ENCODE measurements at places on chromosomes 7 and 10. TPM values are rescaled to one million over a fixed set of nuclear protein-coding genes. Genes with fewer than 3 reads are reported as not detected.

DNA sequence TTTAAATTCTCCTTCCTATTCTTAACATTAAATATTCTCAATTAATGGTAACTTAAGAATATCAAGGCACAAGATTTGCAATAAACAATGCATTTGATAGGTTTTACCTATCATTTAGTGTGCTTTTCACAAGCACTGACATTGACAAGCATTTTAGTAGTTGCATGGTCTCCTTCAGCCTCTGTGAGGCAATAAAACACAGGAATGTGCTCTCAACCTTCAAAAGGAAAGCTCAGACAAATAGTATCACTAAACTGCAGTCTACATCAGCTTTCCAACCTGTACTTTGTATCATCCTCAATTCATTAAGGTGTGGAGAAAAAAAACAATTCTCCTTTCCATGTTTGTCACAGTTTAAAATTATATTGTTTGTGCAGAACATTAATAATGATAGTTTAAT lies 51.1 kb upstream of the TSPAN13 start:
- no peak for DNase-seq

GRCh38 chr7:133888061-133888930 lies 238.8 kb upstream of the LRGUK start:
- DNase-seq: no peak

GRCh38 chr7:148866362-148866761 lies 17.7 kb downstream of the EZH2 start:
- no peak for DNase-seq

DNA sequence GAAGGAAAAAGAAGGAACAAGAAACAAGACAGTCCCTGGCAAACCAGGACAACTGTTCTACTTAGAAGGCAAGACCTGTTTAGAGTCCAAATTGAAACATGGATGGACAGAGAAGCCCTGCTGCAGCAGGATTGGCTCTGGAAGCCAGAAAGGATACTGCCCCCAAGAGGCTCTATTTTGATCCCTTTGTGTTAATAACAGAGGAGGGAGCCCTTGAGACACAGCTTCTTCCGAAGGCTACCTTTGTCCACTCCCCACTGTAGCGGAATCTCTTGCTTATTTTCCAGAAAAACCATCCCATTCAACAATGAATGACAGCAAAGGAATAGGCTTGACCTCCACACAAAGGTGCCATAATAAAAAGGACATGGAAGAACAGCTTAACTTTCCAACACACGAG lies 120.3 kb upstream of the FOXK1 start:
- no peak for DNase-seq

- no peak for DNase-seq
Observed at GRCh38 chr10:7239312-7239985, 171.4 kb downstream of the SFMBT2 start.

DNA sequence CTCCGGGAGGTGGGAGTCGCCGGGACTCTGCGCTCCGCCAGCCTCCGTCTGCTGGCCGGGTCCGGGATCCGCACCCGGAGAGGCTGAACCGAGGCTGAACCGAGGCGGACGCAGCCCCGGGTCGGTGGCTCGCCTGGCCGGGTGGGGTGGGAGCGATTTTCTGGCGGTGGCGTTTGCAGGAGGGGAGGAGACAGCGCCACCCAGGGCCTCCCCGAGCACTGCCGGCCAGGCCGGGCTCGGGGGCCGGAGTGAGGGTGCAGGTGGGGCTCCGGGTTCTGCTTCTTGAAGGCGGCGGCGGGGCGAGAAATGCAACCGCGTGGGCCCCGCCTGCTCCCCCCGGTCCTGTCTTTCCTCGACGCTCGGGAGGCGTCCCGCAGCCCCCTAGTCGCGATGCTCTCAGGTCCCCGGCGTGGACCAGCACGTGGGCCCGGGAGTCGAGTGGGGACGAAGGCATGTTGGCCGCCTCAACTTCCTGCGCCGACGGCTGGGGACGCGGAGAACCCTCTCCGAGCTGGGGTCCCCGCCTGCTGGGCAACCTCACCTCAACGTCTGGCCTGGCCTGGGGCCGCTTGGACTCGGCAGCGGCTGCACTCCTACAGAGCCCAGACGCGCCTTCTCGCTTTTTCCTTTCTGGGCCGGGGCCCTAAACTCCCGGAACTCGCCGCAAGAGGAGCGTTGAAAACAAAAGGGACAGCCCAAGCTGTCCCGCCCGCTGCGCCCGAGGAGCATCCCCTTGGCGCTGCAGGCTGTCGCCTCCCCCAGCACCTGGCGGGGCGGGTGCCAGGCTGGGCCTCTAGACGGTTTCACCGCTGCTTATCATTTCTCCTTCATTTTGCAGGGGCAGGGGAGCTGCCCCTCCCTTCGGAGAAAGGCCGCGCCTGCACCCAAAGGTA lies 25.2 kb upstream of the VAX1 start:
- DNase-seq: no peak

DNA sequence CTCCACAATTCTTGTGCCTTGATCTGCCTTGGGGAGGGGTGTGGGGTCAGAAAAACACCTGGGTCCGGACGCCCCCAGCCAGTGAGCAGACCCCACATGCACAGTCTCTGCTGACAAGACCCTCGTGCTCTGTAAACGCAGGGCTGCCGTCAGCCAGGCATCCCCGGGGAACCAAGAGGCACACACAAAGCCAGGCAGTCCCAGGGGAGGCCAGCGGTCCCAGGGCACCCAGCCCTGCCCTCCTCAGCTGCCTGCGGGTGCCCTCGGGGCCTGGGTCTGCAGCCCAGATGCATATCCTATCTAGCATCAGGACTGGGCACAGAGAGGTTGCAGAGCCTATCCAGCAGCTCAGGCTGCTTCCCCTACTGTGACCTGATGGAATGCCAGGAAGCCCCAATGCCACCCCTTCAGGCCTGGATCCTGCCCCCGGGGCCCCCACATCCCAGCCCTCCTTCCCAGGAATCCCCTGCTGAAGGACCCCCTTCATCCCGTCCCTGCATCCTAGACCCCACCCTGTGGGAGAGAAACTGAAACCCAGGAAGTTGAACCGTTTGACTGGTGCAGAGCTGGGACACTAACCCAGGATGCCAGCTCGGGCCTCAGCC lies 92.4 kb downstream of the MICALL2 start:
- no peak for DNase-seq

GRCh38 chr10:115941361-115941771 lies 331.6 kb downstream of the GFRA1 start:
- DNase-seq: no peak

GRCh38 chr7:47939425-47940036 lies 8.7 kb downstream of the PKD1L1 start:
- no peak for DNase-seq

DNA sequence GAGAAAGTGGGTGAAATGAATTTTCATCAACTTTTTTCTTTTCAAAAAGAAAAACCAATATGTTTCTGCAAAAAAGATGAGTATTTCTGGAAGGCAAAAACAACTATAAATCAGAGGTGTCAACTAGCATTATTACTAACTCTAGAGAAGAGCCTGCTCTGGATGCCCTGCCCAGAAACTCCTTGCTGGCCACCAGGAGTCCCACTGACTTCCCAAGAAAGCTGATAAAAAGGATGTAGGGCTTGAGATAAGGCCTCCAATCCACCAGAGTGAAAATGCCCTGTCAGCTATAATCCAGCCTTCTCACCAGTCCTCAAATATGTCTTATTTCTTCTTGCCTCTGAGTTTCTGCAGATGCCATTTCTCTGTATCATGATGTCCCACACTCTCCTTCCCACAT lies 16.7 kb upstream of the FZD1 start:
- no peak for DNase-seq

DNA sequence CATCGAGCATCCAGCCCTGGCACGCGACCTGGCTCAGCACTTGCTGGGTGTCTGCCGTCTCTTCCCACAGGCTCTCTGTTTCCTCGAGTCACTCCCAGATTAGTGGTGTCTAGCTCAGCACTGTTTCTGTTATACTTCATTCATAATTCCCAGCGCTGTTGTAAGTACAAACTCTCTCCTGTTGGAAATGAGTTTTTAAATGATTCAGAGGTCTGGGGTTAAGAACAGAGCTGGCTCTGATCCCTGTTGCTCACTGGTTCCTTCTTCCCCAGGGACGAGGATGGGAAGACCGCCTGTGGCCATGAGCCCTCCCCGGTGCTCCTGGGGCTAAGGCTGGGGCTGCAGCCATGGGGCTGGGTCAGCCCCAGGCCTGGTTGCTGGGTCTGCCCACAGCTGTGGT lies 17.3 kb upstream of the C10orf95 start:
- no peak for DNase-seq

GRCh38 chr10:27844223-27844622 lies 98.6 kb upstream of the MKX start:
- DNase-seq: no peak

GRCh38 chr10:3468919-3469638 lies 296.5 kb upstream of the PITRM1 start:
- peak; percentile 77 for DNase-seq

GRCh38 chr7:44574287-44574872 lies 672 bp upstream of the DDX56 start:
- DNase-seq: no peak

DNA sequence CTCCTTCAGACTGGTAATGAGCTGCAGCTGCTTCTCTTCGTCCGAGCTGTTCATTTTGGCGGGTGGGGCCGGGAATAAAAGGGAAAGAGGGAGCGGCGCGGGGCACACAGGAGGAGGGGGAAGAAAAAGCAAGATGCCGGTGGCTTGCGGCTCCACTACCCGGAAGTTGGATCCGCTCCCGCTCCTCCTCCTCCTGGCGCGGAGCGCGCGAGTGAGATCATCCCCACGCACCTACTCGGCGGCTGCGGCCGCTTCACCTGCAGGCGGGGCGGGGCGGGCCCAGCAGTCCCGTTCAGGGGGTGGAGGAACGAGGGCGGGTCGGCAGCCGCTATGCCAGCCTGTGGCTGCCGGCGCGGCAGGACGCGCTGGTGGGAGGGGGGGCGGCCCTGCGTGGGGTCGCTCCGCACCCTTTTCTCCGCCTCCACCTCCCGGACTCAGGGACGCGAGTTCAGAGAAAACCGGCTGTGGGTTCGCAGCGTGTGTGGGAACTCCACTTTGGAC lies at the start of gene SHTN1:
TSS of gene SHTN1 (minus strand) at position 162 of the 501 bp plus-strand sequence. CDS start at position 54, 108 bp downstream.
- DNase-seq: peak; percentile 82

- DNase-seq: no peak
Observed at GRCh38 chr7:127683776-127684681, 32.0 kb downstream of the SND1 start.

DNA sequence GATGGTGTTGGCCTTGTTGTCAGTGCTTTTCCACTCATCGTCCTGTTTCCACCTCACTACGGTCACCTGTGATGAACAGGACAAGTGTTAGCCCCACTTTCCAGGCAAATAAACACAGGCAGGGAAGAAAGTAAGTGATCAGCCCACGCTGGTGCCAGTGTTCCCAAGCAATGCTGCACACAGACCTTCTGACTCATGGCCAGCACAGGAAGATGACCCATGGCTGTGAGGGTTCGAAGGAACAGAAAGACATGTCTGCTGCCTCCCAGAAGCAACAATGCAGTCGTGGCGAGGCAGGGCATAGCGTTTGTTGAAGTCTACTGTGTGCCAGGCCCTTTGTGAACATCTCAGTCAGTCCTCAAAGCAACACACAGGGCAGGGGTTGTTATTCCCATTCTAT lies 35.7 kb downstream of the SLC29A3 start:
- no peak for DNase-seq

- no peak for DNase-seq
Observed at GRCh38 chr10:56905051-56905450, 544.0 kb upstream of the ZWINT start.

- DNase-seq: peak; percentile 48
Observed at GRCh38 chr7:91396-92175, 100.8 kb upstream of the FAM20C start.

- DNase-seq: no peak
Observed at GRCh38 chr10:113538151-113538550, 14.7 kb upstream of the HABP2 start.

DNA sequence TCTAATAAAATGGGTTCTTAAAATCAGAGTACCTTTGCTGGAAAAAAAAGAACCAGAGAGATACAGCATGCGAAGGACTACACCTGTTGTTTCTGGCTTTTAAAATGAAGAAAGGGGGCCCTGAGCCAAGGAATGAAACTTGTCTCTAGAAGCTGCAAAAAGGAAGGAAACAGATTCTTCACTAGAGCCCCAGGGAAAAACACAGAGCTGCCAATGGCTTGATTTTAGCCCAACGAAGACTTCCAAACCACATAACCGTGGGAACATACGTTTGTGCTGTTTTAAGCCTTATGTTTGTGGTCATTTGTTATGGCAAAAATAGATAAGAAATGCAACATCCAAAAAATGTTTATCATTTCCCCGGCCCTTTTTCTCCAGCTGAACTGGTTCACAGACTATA lies 780.0 kb downstream of the SORCS1 start:
- no peak for DNase-seq

- no peak for DNase-seq
Observed at GRCh38 chr7:141359740-141360415, 191.3 kb upstream of the AGK start.

DNA sequence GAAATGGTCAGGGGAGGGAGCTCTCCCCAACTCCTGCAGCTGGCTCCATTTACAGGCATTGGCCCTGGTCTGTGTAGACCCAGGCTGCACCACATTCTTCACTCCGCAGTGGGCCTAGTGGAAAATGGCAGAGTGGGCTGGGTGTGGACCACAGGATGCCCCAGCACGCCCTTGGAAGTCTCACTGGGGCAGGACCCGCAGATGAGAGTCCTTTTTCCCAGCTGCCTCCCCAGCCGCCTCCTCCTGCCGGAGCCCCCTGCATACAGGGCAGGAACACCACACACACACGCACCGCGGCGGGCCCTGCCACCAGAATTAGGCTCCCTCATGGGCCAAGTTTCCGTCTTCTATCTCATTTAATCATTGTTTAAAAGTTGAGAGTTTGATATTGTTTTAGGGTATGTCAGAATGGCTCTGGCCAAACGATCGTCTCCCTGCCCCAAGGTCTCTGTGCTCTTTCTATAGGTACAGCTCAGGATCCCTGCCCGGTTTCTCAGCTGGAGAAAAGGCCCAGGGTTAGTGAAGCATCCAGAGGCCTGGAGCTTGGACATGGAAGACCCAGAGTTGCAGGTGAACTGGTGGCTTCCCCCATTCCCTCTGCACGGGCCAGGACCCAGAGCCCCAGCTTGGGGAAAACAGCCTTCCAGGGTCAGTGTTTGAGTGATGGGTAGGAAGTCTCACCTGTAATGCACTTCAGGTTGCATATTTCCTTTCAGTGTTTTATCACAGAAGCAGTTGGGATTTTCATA lies 42.0 kb downstream of the ZNF467 start:
- peak; percentile 43 for DNase-seq

Gene ELMO1
- total RNA-seq: 40.0 TPM

Gene LEP
- total RNA-seq: 1.4 TPM

Gene ADRA2A
- total RNA-seq: 2.8 TPM

Gene EVX1
- not detected for total RNA-seq

Gene GBX1
- total RNA-seq: not detected

Gene NEUROD6
- total RNA-seq: not detected

Gene BRI3
- total RNA-seq: 46.9 TPM

Gene GPR26
- not detected for total RNA-seq

Gene CYP3A7
- total RNA-seq: not detected

Gene PODXL
- total RNA-seq: 15.8 TPM

Gene PHYHIPL
- total RNA-seq: 0.55 TPM

Gene MMP21
- total RNA-seq: not detected

Gene PDZD7
- 0.16 TPM for total RNA-seq

Gene PAPOLB
- total RNA-seq: 1.1 TPM

Data from sigmoid colon (tissue), 7 donors.